ENCODE measurements at places on chromosomes 4 and X.

DNA sequence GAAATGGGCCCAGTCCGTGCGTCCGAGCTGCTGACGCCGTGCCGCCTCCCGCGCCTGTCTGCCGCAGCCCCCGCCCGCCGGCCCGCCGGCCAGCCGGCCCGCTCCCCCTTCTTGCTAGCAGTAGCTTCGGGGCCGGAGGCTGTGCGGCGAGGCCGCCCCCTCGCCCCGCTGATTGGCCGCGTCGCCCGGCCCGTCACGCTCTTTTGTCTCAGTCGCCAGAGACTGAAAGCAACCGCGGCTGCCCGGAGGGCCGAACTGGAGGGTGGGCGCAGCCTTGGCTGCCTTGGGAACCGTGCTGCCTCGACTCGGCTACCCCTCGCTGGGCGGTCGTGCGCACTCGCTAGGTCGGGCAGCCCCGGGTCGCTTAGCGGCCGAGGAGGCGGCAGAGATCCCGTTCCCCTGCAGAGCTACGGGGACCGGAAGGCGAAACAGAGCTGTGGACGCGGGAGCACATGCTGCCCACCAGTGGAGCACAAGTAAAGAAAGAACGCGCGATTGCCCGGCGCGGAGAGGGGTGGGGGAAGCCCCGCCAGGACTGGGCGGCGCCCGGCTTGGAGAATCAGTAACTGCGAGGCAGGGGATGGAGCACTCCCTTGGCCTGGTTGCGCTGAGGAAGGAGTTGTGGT lies at the start of gene ZCCHC18:
Gene ZCCHC18, plus strand, starts transcription at position 198 of the 626 bp plus-strand sequence. CDS start 1,589 bp downstream, outside the sequence.
- H3K4me3 ChIP-seq = peak within 1 kb of the TSS; percentile 69
- H3K36me3 ChIP-seq = no peaks in the 10 kb centered on the region
- no peaks in the 10 kb centered on the region for H3K27me3 ChIP-seq
- DNase-seq = peak; percentile 6

DNA sequence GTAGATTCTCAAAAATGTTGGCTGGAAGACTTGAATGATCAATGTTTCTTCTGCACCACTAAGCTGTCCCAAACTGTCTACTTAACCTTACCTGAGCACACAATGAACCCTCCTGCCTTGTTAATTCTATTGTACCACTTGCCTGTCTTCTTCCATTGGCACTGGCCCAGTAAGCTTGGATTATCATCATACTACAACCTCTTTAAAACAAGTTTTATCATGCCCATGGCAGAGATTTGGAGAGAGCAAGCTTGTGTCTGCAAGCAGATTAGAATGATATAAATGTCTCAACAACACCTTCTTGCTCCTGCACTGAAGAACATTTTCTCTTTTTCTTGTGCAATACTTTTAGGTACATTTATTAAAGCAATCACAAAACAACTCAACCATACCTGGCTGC lies 74.0 kb upstream of the VMA21 start:
- H3K4me3 ChIP-seq = no peak overlapping the region
- no peaks in the 10 kb centered on the region for H3K27me3 ChIP-seq
- no peak overlapping the region for H3K27ac ChIP-seq

- H3K36me3 ChIP-seq = no peaks in the 10 kb centered on the region
- no peak overlapping the region for H3K27ac ChIP-seq
- no peaks in the 10 kb centered on the region for H3K4me1 ChIP-seq
- H3K27me3 ChIP-seq = no peaks in the 10 kb centered on the region
Measured at GRCh38 chrX:125131164-125131563, 188.5 kb upstream of the TEX13C start.

- no peak overlapping the region for H3K4me3 ChIP-seq
- peaks cover 8% of the 10 kb centered on the region for H3K4me1 ChIP-seq
- H3K36me3 ChIP-seq = no peaks in the 10 kb centered on the region
- H3K27ac ChIP-seq = peak overlapping the region; percentile 32
Measured at GRCh38 chr4:188015025-188015940, 19.7 kb downstream of the ZFP42 start.

- H3K27ac ChIP-seq = no peak overlapping the region
- no peaks in the 10 kb centered on the region for H3K4me1 ChIP-seq
- DNase-seq = no peak
- H3K27me3 ChIP-seq = no peaks in the 10 kb centered on the region
- H3K36me3 ChIP-seq = no peaks in the 10 kb centered on the region
- H3K4me3 ChIP-seq = no peak overlapping the region
Measured at GRCh38 chr4:173647902-173648301, 117.9 kb upstream of the HAND2 start.

DNA sequence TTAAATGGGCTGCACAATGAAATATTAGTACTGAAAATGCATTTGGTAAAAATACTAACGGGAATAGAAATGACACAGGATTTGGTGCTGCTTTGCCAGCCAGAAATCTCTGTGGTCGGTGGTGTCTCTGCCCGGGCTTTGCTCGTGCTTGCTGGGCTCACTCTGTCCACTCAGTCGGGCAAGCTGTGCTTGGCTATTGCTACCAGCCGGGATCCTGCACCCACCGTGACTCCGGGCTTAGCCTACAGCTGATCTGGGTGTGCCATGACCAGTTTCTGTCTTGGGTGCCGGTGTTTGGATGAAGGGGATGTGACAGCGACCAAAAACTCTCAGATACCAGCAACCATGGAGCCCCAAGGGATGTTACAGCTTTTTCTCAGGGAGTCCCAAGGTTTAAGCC lies 487.7 kb downstream of the TECRL start:
- H3K36me3 ChIP-seq = no peaks in the 10 kb centered on the region
- no peaks in the 10 kb centered on the region for H3K27me3 ChIP-seq
- no peaks in the 10 kb centered on the region for H3K4me1 ChIP-seq
- H3K4me3 ChIP-seq = no peak overlapping the region

GRCh38 chr4:40316782-40317635 lies 18.1 kb upstream of the CHRNA9 start:
- H3K4me3 ChIP-seq = no peak overlapping the region
- no peaks in the 10 kb centered on the region for H3K36me3 ChIP-seq
- no peaks in the 10 kb centered on the region for H3K27me3 ChIP-seq
- H3K27ac ChIP-seq = no peak overlapping the region
- DNase-seq = peak; percentile 96
- peaks cover 8% of the 10 kb centered on the region for H3K4me1 ChIP-seq

DNA sequence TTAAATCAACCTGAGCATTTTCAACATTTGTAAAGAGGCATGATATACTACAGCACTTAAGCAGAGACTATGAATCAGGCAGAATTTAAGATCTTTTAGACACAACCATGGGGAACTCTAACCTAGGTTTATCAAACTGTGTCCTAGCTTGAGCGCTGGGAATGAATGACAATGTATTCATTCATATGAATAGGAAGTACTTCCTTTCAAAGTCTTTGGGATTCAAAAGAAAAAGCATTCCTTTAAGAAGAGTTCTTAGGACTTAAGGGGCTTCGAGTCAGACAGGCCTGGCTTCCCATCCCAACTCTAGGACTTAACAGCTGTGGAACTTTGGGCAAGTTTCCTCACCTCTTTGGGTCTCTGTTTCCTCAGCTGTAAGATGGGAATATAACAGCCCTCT lies 104.6 kb downstream of the ANAPC4 start:
- no peak for DNase-seq
- H3K27me3 ChIP-seq = no peaks in the 10 kb centered on the region
- no peak overlapping the region for H3K4me3 ChIP-seq
- H3K27ac ChIP-seq = no peak overlapping the region
- H3K4me1 ChIP-seq = no peaks in the 10 kb centered on the region
- H3K36me3 ChIP-seq = no peaks in the 10 kb centered on the region

DNA sequence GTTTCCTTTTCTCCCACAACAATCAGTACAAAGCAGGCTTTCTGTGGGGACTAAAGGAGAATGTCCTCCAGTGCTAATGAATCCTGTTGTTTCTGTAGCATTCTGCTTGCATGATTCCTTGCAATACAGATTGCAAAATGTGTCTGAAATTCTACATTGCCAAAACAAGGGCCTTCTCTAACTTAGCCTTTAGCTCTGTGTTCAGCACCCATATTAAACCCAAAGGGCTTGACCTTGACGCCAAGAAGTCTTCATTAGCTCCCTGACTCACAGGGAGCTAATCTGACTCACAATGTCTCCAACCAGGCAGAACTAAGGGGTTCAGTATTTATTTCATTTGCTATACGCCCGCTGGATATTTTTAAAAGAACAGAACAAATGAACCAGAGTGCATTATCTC lies 241.4 kb upstream of the CLNK start:
- no peak for DNase-seq
- no peak overlapping the region for H3K4me3 ChIP-seq
- H3K27me3 ChIP-seq = no peaks in the 10 kb centered on the region
- H3K4me1 ChIP-seq = no peaks in the 10 kb centered on the region
- H3K36me3 ChIP-seq = no peaks in the 10 kb centered on the region
- no peak overlapping the region for H3K27ac ChIP-seq

DNA sequence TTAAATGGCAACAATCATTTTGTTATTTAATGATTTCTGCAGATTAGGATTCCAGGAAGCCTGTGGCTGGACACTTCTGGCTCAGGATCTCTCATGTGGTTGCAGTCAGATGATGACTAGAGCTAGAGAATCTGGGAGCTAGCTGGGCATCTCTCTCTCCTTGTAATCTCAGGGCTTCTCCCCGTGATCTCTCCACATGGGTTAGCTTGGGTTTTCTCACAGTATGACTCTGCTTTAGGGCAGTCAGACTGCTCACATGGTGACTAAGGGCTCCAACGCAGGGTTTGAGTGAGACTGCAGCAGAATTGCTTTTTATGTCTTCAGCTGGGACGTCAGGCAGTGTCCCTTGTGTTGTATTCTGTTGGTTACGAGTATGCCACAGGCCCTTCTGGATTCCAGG lies 361.4 kb downstream of the CBLL2 start:
- no peaks in the 10 kb centered on the region for H3K36me3 ChIP-seq
- no peak overlapping the region for H3K4me3 ChIP-seq
- no peaks in the 10 kb centered on the region for H3K27me3 ChIP-seq
- DNase-seq = no peak
- no peaks in the 10 kb centered on the region for H3K4me1 ChIP-seq

GRCh38 chr4:2822461-2823300 lies 21.0 kb upstream of the ADD1 start:
- no peak overlapping the region for H3K4me3 ChIP-seq
- peaks cover 2% of the 10 kb centered on the region for H3K4me1 ChIP-seq
- peaks cover 53% of the 10 kb centered on the region for H3K36me3 ChIP-seq
- no peaks in the 10 kb centered on the region for H3K27me3 ChIP-seq
- H3K27ac ChIP-seq = no peak overlapping the region

DNA sequence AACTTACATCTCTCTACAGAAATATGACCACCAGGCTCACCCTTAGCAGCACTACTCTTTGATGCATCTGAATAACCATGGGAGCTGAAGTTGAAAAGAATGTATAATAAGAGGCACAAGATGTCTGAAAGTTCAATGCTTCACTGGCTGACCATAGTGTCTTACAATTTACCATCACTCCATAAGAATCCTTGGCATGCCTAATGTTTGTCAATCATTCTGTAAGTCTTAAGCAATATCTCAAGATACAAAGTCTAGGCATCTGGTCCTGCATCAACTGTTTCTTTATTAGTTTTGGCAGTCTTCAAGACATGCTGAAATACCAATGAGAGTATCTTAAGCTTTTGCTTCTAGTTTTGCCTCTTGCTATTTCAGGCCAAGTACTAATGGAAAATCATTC lies 755.5 kb downstream of the STIM2 start:
- H3K36me3 ChIP-seq = no peaks in the 10 kb centered on the region
- no peaks in the 10 kb centered on the region for H3K27me3 ChIP-seq
- no peak overlapping the region for H3K27ac ChIP-seq
- H3K4me1 ChIP-seq = peaks cover 4% of the 10 kb centered on the region

DNA sequence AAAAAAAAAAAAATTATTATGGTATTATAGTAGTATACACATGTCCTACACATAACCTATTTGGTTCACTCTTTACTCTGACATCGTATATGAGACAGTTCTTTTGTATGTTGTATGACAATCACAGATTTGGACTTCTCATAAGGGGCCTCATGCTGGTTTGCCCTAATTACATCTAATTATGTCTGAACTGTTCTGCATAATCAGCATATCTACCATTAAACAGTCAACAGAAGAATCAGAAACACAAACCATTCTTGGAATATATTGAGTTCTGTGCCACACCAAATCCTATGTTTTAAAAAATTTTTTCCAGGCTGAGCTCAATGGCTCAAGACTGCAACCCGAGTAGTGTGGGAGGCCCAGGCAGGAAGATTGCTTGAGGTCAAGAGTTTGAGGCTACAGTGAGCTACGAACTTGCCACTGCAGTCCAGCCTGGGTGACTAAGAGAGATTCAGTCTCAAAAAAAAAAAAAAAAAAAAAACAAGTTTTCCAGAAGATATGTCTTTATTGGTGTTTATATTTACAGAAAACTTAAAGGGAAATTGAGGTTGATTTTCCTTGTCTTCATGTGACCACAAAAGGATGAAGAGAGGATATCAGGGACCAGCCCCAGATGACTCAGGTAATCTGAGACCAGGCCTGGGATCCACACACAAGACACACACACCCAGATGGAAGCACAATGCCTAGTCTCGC lies 22.2 kb downstream of the TRIM61 start:
- no peak overlapping the region for H3K4me3 ChIP-seq
- no peaks in the 10 kb centered on the region for H3K36me3 ChIP-seq
- peaks cover 4% of the 10 kb centered on the region for H3K4me1 ChIP-seq
- no peak for DNase-seq

DNA sequence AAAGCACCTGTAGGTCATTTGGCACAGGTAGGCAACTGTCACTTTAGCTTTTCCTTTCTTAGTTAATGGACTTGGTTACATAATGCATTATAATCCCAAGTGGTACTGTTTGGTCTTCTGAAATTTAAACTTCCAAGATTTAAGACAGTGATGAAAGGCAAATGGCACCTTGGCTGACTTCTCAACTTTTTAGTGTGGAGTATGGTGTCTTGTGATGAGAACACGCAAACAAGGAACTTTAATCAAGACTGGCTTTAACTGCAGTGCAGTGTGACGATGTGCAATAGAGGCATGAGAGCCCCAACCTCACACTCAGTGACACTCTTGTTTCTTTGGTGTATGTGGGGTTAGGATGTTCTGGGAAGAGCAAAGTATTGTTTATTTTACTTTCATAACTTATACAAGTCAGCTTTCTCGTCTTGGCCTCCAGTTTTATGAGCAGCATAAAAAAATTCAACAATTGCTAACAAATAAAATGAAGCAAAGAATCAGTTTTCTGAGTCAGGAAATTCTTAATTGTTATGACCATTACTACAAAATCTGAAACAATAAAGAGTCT lies 171.9 kb downstream of the MAD2L1 start:
- H3K4me3 ChIP-seq = no peak overlapping the region
- H3K27ac ChIP-seq = no peak overlapping the region
- DNase-seq = no peak
- no peaks in the 10 kb centered on the region for H3K36me3 ChIP-seq
- H3K4me1 ChIP-seq = no peaks in the 10 kb centered on the region

- H3K27me3 ChIP-seq = no peaks in the 10 kb centered on the region
- H3K4me3 ChIP-seq = no peak overlapping the region
- no peaks in the 10 kb centered on the region for H3K36me3 ChIP-seq
- no peak overlapping the region for H3K27ac ChIP-seq
- DNase-seq = no peak
Measured at GRCh38 chrX:33160273-33160672, 51.1 kb downstream of the DMD start.

DNA sequence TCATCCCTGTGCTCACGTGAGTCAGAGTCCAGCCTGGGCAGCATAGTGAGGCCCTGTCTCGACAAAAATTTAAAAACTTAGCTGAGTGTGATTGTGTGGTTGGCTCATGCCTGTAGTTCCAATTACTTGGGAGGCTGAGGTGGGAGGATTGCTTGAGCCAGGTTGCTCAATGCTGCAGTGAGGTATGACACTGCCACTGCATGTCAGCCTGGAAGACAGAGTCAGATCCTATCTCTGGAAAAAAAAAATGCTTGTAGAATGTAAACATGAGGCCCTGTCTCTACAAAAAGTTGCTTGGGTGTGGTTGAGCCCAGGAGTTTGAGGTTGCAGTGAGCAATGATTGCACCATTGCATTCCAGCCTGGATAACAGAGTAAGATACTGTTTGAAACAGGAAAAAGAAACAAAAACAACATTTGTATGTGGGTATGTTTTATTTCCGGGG lies 11.3 kb upstream of the YTHDC1 start:
- H3K4me1 ChIP-seq = no peaks in the 10 kb centered on the region
- H3K27me3 ChIP-seq = no peaks in the 10 kb centered on the region
- no peak overlapping the region for H3K4me3 ChIP-seq

All from trophoblast cell (in vitro differentiated cells and primary cell).